ENCODE measurements at places on chromosomes 5 and 9.

- no peak for DNase-seq
Observed at GRCh38 chr5:132070460-132071337, 2.9 kb upstream of the CSF2 start.

GRCh38 chr5:56964173-56964572 lies 12.2 kb upstream of the MIER3 start:
- DNase-seq, result no peak

DNA sequence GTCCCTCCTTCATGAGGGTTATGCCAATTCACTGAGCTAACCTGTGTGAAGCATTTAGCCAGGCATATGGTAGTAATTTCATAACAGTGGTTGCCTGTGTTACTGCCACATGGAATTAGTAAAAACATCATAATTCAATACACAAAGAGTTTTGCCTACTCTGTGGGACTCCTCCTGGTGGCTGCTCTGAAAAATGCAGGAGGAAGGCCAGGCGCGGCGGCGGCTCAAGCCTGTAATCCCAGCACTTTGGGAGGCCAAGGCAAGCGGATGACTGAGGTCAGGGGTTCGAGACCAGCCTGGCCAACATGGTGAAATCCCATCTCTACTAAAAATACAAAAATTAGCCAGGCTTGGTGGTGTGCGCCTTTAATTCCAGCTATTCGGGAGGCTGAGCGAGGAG lies 547.3 kb downstream of the CDK5RAP2 start:
- no peak for DNase-seq

GRCh38 chr5:150303070-150303615 lies 438 bp upstream of the ARSI start:
- no peak for DNase-seq

DNA sequence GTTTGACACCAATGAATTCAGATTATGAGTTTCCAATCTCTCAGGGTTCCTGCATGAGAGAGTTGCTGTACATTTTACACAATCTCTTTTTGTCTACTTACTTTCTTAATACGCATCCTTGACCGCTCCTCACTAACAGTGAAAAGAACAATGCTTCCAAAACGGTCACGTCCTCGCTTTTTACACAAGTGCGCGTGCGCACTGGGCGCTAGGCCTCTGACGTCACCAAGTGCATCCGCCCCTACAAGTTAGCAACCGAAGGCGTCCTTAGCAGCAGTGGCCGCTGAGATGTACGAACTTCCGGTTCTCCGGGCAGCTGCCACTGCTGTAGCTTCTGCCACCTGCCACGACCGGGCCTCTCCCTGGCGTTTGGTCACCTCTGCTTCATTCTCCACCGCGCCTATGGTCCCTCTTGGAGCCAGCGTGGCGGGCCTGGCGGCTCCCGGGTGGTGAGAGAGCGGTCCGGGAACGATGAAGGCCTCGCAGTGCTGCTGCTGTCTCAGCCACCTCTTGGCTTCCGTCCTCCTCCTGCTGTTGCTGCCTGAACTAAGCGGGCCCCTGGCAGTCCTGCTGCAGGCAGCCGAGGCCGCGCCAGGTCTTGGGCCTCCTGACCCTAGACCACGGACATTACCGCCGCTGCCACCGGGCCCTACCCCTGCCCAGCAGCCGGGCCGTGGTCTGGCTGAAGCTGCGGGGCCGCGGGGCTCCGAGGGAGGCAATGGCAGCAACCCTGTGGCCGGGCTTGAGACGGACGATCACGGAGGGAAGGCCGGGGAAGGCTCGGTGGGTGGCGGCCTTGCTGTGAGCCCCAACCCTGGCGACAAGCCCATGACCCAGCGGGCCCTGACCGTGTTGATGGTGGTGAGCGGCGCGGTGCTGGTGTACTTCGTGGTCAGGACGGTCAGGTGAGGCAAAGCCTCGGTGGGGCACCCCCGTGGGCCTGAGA lies at the start of gene FAM174A:
Gene FAM174A, plus strand, starts transcription at position 315 of the 946 bp plus-strand sequence. Its CDS starts 157 bp downstream, at position 472.
- DNase-seq, result peak; percentile 92

DNA sequence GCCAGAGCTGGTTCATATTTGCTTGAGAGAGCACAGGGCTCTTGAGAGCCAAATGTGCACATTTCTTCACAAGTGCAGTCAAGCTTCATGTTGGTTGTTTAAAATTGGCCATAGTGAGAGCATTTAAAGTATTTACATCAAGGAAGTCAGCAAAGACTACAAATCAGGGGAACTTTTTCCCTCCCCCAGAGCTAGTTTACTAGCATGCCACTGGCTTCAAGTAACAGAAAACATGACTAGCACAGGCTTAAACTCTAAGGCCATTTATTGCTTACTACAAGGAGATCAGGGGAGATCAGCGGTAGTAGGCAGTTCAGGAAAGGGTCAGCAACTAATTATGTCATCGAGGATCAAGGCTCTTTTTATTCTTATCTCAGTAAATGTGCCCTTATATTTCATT lies 11.0 kb upstream of the CCDC171 start:
- no peak for DNase-seq

GRCh38 chr9:1462626-1463308 lies 412.6 kb downstream of the DMRT2 start:
- no peak for DNase-seq

- no peak for DNase-seq
Observed at GRCh38 chr5:53110156-53110555, 599 bp upstream of the MOCS2 start.

- DNase-seq, result no peak
Observed at GRCh38 chr9:21681641-21682040, 120.8 kb upstream of the MTAP start.

DNA sequence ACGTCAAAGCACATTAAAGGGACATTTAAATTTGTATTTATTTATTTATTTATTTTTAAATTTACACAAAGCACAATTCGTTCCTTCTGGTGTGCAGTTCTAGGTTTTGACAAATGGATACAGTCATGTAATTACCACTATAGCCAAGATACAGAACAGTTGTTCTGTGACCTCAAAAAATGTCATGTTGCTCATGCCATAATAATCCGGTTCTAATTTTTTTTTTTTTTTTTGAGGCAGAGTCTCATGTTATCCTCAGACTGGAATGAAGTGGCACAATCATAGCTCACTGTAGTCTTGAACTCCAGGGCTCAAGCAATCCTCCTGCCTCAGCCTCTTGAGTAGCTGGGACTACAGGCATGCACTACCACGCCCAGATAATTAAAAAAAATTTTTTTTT lies 7.8 kb downstream of the IGFBPL1 start:
- no peak for DNase-seq

- DNase-seq, result peak; percentile 3
Observed at GRCh38 chr9:92669527-92669889, 423 bp downstream of the IPPK start.

DNA sequence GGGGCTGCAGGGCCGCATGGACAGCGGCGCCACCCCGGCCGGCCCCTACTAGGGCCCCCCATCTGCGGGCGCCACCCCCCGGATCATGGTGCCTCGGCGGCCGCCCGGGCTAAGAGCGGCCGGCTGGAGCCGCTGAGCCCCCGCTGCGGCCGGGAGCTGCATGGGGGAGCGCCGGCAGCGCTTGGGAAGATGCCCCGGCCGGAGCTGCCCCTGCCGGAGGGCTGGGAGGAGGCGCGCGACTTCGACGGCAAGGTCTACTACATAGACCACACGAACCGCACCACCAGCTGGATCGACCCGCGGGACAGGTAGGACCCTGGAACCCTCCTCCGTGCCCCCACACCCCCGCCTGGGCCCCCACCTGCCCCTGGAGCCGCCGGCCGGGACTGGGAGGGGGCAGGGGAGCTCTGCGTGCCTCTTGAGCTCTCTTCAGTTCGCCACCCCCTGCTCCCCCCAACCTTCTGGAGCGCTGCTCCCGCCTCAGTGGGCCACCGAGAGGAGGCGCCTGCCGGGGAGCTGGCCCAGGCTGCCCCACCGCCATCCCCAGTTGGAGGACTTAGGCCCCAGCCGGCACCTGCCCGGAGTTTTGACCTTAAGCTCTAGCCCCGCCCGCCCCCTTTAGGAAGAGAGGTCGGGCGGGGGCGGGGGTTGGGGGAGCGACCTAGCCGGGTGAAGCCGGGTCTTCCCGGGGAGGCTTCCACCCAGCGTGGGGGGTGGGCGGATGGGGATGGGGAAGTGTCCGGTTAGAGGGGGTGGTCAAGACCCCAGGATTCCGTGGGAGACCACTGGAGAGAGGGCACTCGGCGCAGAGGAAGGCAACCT lies 730 bp downstream of the WWC1 start:
- no peak for DNase-seq

GRCh38 chr9:69204849-69205248 lies 30.8 kb downstream of the TJP2 start:
- no peak for DNase-seq

DNA sequence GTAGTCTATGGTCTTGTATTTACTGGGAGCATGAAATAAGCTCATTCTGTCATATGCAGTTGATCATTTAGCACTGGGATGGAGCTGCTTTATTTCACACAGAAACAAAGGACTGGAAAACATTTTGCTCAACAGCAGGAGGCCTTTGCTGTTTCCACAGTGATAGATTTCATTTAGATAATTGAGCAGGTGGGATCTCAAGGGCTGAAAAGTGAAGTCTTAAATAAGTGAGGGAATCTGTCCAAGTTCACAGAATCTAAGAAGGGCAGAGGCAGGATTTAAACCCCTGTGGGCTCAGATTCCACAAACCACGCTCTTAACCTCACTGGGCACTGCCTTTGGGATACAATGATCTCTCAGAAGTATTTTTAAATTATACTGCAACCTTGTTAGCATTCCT lies 47.8 kb downstream of the PRLR start:
- no peak for DNase-seq

- DNase-seq, result no peak
Observed at GRCh38 chr9:91783411-91783810, 166.6 kb downstream of the ROR2 start.

- no peak for DNase-seq
Observed at GRCh38 chr9:93390953-93391515, 60.5 kb upstream of the FAM120A start.

DNA sequence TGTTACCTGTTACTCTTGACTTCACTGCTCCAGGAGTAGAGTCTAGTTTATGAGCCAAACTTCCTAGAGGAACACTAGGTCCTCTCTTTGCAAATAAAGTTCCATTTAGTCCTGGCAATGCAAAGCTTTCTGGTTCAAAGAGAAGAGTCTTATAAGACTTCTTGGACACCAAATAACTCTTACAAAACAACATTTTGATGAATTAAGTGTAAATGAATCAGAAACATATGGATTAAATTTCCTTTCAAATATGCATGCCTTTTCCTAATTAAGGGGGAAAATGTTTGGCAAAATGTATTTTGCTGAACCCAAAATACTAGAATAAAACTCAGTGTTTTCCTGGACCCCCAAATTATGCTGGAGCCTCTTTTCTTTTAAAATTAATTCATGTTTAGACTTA lies 388.0 kb downstream of the FGF10 start:
- no peak for DNase-seq

GRCh38 chr9:89806371-89807100 lies 201.7 kb downstream of the GADD45G start:
- no peak for DNase-seq

DNA sequence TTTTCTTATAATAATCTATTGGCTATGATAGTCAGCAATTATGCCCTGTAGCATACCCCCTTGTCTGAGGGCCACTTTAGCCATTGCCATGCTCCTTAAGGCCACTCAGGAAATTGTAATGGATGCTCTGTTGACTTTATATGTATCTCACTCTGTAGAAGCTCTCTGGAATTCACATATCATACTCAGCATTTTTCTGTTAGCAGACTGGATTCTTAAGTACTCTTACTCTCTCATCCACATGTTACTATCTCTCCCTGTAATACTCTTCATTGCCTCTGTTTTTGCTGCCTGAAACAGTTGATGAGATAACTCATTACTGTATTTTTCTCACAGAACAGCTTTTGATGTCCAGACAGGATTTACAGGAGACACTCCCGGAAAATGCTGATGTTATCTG lies 24.2 kb downstream of the TMEM232 start:
- DNase-seq, result no peak

DNA sequence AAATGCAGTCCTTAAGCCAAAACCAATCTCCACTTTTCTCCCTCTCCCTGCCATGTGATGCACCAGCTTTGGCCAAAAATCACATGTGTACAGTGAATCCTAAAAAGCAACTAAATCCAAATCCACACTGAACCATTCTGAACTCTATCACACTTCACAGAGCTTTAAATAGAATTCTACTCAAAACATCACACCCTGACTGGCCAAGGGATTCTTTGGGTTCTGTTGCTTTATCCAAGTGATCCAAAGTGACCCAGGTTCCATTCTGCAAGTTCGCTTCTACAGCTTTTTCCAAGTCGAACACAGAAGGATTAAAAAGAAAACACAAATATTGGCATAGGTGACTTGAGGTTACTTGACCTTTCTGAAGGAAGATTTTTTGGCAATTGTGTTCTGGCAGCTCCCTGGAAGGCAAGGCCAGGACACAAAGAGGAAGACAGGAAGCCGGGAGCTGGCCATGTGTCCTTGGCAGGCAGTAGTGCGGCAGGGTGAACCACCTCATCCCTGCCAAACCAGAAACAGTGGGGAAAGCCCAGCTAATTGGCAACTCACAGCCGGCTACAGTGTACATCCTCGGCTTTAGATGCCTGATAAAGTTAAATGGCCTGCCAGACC lies 115.0 kb downstream of the NFIB start:
- no peak for DNase-seq

- no peak for DNase-seq
Observed at GRCh38 chr5:15463231-15463980, 36.6 kb upstream of the FBXL7 start.

GRCh38 chr5:1672396-1672795 lies 127.2 kb downstream of the MRPL36 start:
- no peak for DNase-seq

DNA sequence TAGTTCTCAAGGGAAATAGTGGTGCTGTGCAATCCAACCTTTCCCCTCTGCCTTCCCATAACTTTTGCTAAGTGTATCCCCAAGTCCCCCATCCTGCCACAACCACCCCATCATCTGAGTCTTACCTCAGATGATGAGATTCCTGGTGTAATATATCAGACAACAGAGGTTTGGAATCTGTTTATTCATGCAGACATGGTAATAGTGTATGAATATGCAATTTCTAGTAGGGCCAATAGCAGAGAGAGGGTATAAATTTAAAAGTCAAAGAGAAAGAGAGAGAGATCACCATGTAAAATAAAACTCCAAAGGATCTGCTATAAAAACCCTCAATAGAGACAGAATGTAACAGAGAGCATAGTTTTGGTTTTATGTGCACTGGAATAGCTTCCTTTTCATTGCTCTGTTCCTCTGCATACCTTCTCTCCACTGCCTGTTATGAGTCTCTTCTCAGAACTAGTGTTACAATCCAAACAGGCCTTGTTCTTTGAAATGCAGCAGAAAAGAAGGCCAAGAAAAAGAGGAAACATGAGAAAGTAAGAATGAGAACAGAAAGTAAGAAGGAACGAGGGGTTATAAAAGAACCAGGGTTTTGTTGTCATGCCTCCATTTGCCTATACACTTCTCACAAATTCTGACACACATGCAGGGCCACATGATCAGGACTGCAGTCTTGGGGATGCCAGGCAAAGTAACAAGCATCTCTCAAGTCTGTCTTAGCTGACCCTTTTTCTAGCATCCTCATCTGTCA lies 278.0 kb downstream of the CETN3 start:
- DNase-seq, result no peak

Measured in stimulated activated CD8-positive, alpha-beta memory T cell treated with anti-CD3 and anti-CD28 coated beads, Interleukin-4, amount 100 ng/mL, for 1 hour (primary cell).